ENCODE measurements at places on chromosomes 13 and 19.

- no peak for DNase-seq
Measured at GRCh38 chr13:98822225-98822606, 69.7 kb upstream of the SLC15A1 start.

DNA sequence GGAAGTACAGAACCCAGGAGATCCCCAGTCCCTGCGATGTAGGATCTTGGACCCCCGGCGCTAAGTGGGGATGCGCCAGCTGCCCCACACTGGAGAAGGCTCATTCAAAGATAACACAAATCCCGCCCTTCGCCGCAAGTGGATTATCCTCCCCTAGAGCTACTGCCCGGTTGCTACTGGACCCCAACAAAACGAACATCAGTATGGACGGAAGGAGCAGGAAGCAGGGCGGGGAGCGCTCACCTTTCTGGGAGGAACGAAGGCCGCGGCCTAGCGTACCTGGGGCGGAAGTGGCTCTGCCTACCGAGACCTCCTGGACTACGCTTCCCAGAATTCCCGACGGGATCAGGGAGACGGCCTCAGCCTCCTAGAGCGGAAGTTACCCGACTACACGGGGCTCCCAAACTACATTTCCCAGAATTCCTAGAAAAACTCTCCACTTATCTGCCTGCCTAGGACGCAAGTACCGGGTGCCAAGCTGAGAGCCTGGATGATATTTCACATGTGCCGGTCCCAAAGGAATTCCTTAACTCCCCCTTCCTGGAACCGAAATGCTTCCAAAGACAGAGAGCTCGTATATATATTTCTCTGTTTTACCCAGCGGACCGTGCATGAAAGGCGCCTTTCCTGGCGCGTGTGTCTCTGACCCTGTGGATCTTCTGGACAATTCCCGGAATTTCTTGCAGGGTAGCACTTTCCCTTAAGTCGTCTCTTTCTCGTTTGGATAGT lies at the start of gene ZNF112:
Gene ZNF112, minus strand, starts transcription at position 298 of the 729 bp plus-strand sequence. CDS start 16,141 bp downstream, outside the sequence.
- DNase-seq: peak; percentile 81

- no peak for DNase-seq
Measured at GRCh38 chr13:39253774-39254173, 215.5 kb downstream of the NHLRC3 start.

- peak; percentile 50 for DNase-seq
Measured at GRCh38 chr19:10388957-10389356, 8.6 kb upstream of the TYK2 start.

DNA sequence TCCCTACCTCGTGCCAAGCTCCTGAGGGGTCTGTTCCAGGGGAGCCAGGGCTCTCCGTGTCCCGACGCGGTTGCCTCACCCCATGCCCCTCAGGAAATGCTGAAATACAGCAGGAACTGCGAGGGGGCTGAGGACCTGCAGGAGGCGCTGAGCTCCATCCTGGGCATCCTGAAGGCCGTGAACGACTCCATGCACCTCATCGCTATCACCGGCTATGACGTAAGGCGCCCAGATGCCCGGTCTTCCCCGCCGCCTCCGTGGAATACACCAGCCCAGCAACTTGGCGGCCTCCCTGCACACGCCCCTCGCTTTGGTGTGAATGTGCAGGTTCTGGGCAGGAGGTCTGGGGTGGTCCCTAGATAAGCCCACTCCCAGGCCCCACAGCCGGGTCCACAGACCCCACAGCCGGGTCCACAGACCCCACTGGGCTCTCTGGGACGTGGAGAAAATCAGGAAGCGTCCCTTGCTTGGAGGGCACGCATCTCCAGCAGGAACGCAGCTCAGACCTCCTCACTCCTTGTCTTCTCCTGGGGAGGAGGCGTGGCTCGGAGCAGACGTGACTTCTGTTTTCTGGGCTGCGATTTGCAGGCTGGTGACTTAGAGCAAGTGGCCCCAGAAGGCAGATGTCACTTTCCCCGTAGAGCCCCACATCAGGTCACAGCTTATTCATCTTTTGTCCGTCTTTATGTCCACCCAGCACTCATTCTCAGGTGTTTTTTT lies 19.4 kb upstream of the F7 start:
- no peak for DNase-seq

- peak; percentile 77 for DNase-seq
Measured at GRCh38 chr13:30307194-30307970, at the start of gene KATNAL1. Gene KATNAL1, minus strand, starts transcription at chr13:30307551. Its CDS starts 23,774 bp downstream, at chr13:30283777.

Data from hypothalamus (tissue), 51 donors.